ENCODE measurements at places on chromosomes 13 and 19.

DNA sequence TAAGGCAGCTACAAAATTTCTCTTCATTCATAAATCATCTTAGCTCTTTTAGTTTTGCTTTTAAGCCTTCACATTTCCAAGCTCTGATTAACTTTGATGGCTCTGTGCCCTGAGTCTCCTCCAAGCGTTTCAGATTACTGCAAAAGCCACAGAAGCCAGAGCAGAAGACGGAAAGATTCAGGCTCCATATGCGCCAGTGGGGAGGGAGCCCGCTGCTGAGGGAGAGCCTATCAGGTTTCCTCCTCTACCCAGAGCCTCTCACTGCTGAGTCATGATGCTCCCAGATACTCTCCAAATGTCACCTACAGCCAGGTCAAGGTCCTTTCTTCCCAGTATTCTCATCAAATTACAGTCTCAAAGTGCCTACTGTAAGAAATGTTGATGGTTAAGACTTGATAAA, 193.6 kb downstream of the RAP2A start:
- DNase-seq: no peak

DNA sequence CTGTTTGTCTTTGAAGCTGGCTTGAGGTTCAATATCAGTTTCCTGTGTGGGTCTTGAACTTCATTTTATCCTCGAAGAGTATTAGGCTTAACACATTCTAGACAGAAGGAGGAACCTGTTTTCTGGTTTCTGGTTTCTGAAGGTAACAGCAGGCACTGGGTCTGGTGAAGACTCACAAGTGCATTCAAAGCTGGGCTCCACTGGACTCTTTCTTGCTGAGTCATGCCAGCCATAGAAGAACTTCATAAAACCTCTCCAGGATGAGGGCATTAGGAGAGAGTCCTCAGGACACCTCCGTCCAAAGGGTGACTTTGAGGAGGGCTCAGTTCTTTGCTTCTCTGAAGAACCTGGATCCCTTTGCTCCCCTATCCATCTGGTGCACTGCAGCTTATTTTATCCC, 668.6 kb upstream of the SLC10A2 start:
- DNase-seq: no peak

DNA sequence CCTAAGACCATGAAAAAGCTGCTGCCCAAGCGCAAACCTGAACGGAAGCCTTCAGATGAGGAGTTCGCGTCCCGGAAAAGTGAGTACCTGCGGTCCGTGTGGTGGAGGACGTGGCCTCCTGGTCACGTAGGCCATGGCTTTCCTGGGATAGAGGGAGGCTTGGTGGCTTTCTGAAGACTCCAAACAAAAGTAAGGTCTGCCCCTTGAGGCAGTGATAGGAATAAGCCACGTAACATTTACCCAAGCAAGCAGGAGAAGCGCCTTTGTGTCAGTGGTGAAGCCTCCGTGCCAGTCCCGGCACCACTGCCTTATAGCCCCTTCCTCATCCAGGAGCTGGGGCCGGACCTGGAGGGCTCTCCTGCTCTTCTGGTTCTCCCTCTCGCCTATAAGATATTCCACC, 34.3 kb upstream of the TEX29 start:
- no peak for DNase-seq

- no peak for DNase-seq
Measured at GRCh38 chr13:73061876-73062275, 3.1 kb downstream of the KLF5 start.

DNA sequence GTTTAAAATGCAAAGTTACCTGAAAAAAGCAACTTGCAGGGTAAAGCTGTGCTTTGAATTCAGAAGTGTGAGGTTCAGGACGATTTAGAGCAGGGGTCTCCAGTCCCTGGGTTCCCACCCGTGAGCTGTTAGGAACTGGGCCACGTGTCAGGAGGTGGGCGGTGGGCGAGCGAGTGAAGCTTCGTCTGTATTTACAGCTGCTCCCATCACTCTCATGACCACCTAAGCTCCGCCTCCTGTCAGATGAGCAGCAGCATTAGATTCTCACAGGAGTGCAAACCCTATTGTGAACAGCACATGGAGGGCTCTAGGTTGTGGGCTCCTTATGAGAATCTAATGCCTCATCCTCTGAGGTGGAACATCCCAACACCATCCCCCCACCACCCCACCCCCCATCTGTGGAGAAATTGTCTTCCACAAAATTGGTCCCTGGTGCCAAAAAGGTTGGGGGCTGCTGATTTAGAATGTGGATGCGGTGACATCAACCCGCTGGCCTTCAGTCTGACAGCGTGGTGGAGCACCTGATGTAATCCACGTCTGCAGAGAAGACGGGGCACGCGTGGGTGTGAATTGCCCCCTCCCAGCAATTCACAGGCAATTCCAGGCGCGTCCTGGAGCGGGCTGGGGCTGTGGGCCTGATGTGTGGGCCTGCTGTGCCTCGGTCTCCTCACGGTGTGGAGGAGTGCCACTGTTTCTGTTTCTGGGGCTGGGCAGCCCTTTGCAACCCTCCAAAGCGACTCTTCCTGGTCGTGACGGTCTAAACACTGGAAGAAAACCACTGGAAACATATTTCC, 214.0 kb upstream of the SOX1 start:
- no peak for DNase-seq

GRCh38 chr13:79796136-79796535, 315.2 kb downstream of the NDFIP2 start:
- no peak for DNase-seq

GRCh38 chr19:2223959-2224358, 12.2 kb downstream of the PLEKHJ1 start:
- DNase-seq: no peak

DNA sequence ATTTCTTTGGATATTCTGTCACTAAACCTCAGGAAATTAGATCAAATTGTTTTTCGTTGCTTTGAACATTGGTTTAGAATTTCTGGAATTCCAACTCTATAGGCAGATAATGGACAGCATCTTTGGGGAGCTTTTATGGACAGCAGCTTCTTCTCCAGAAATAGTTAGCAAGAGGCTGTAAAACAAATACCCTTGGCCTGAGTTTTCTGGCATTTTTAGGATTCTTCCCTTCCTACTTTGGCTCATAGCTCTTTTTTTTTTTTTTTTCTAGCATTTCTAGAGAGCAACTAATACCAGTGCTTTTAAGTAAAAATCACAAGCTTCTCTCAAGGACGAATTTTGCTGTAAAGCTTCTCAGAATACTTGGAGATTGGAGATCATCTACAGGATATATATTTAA, 169.8 kb upstream of the SPRY2 start:
- DNase-seq: no peak

DNA sequence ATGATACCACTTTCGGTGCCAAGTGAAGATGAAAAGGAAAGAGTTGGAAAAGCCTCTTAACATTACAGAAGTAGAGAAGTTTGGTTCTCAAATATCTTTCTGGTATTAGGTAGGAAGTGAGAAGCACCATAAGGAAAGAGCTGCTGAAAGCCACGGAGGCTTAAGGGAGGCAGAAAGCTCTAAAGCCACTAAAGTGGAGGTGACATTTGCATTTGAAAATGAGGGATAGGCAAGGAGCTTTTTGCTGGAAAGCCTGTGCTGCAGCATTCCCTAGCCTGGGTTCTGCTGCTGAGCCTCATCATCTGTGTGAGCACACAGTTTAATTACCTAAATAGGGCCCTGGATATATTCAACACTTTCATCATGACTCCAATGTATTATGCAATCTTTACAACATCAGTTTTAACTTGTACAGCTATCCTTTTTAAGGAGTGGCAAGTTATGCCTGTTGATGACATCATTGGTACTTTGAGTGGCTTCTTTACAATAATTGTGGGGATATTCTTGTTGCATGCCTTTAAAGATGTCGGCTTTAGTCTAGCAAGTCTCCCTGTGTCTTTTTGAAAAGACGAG, 315.4 kb downstream of the RBM26 start:
- no peak for DNase-seq

DNA sequence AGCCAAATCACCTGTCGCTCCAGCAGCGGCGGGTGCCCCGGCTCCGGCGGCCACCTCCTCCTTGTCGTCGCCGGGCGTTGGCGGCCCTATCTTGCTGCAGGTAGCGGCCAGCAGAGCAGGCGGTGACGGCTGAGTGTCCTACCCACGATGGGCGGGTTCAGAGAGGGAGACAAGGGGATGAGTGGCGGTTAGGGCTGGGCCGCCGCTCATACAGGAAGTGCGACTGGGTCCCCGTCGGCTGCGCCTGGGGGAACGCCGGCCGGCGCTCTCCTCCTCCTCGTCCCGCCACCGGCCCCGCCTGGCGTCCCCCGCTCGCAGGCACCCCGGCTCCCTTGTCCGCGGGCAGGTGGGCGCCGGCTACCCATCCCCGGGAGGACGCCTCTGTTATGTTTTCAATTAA, 1692.0 kb downstream of the SLITRK5 start:
- no peak for DNase-seq

- no peak for DNase-seq
Measured at GRCh38 chr19:18419699-18420460, 682 bp downstream of the SSBP4 start.

GRCh38 chr19:48059331-48059730, 15.5 kb upstream of the CABP5 start:
- no peak for DNase-seq

DNA sequence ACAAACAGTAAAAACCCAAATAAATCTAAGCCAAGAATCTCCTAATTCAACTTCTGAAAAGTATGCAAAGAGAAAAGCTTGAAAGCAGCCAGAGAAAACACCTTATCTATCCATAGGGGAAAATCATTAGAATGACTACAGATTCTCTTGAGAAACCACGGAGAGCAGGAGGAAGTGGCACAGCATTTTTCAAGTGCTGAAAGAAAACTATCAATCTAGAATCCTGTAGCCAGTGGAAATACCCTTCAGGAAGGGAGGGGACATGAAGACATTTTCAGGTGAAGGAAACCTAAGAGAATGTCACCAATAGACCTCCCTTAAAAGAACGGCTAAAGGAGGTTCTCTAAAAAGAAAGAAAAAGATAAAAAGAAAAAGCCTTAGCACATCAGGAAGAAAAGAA, 66.2 kb upstream of the XPO4 start:
- no peak for DNase-seq

DNA sequence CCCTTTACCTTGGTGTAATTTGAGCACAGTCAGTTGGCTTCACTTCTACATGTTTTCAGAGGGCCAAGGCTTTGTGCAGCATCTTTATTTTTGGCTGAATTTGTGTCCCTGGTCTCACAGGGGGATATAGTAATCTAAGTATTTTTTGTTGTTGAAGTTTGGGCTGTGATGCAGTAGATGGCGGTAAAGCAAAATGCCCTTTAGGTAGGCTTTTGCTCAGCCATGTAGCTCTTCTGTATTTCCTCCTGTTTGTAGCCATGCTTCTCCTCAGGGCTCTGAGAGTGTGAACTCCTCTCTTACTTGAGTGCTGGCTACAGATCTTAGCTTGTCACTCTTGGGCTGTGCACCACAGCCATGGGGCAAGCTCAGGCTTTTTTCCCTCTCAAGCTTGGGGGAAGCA, 328.6 kb downstream of the SLITRK5 start:
- DNase-seq: no peak

DNA sequence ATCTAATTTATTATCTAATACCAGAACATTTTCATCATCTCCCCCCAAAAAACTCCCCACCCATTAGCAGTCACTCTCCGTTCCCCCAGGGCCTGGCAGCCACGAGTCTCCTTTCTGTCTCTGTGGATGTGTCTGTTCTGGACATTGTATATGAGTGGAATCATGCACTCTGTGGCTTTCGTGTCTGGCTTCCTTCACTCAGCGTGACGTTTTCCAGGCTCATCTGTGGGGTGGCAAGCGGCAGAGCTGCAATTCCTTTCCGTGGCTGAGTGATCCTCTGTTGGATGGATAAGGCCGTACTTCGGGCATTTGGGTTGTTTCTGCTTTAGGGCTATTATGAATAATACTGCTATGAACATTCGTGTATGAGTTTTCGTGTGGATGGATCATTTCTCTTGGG, 3.1 kb downstream of the AP2S1 start:
- DNase-seq: no peak

DNA sequence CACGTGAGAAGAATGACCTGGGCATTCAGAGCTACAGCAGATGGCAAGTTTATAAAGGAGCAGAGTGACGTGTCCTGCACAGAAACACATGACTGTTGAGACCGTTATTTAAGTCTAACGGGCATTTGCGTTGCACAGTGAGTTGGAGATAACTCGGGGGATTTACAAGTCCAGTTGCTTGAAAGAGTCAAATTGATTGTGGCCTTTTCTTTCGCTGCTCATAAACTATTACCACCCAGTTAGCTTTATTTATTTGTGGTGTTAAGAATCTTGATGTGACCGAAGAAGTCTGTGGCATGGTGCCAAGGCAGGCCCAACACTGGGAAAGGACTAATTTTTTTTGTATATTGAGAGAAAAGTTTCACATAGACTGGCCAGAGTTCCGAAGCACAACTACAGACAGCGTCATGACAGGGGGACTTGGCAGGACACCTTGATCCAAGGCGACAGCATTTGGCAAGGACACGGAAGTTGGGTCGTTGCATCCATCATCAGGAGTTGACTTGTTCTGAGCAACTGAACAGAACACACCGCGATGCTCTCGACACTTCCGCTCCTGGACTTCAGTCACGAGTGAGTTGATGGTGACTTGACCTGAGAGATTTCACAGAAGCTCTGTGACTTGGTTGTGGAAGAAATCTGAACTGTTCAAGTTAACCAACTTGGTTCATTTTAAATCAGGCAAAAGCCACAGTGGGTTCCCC, 11.9 kb upstream of the PTOV1 start:
- DNase-seq: no peak

DNA sequence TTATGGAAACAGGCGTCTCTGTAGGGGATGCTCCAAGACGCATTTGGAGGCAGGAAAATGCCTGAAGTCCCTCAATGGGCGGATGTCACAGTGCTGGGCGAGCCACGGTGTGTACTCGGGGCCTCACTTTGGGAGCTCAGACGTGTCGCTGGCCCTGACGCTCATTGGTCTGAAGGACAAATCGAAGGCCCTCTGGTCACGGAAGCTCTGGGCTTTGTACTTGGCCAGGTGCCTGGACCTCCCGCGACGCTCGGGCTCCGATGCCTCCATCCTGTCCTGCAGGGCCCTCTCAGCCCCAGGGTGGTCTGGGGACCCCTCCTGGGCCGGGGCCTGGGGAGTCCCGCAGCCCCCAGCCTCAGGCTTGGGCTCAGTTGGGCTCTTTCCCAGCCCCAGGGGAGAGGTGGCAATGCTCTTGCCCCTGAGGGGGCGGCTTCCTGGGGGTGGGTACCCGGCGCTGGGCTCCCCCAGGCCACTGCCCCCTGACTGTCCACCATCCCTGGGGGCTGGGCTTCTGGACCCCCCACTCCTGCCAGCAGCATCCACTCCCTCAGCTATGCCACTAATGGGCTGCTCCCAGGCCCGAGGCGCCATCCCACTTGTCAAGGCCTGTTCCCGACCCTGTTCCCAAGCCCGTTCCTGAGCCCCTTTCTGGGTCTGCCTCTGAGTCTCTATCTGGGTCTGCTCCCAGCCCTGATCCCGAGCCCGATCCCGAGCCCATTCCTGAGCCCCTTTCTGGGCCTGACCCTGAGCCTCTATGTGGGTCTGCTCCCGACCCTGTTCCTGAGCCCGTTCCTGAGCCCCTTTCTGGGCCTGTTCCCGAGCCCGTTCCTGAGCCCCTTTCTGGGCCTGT, 39.5 kb upstream of the GRTP1 start:
- DNase-seq: no peak

GRCh38 chr13:33891196-33891742, 73.3 kb downstream of the RFC3 start:
- DNase-seq: no peak

Measured in activated CD4-positive, alpha-beta T cell treated with anti-CD3 and anti-CD28 coated beads for 1 hour (primary cell).